ENCODE measurements at places on chromosomes 5 and 9.

DNA sequence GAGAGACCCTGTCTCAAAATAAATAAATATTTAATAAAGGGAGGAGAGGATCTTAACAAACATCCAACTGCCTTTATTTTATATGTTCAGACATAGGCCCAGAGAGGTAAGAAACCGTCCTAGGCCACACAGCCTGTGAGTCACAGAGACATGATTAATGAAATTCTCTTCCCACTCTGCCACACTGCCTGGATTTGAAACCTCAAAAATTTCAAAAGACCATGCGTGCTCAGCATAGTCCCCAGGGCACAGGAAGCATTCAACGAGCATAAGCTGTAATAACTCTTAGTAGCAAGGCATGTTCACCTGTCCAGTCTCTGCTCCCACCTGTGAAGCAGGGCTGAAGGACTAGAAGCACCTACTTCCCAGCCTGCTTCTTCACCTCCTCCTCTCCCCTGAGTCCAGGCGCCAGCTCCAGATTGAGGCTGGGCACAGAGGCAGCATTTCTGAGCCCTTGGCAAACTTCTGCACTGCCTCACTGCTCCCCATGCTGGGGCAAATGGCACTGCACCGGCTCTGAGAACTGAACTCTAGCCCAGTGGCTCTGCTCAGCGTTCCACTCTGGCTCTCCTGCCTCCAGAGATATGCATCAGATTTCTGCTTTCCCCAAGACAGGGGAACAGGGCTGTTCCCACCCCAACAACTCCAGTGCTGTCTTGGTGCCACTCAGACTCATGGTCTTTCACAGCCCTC, 1.1 kb downstream of the FAT2 start:
- DNase-seq = peak; percentile 62

- peak; percentile 48 for DNase-seq
These were observed 69.9 kb upstream of the OR2K2 start for GRCh38 chr9:111399772-111400563.

DNA sequence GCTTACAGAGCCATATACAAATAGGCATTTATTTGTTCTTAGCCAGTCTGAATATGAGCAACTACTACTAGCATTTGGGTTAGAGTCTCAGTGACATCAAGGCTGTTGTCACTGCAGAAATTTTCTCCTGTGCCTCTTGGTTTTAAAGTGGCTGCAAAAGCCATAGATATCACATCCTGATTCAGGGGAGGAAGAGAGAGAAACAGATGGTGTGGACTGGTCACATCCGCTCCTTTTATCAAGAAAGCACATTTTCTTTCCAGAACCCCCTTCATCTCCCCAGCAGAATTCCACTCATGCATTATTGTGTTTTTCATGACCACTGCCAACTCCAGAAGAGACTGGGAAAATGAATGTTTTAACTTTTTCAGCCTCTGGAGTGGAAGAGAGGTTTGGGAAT, 69.8 kb downstream of the PTTG1 start:
- DNase-seq = no peak

- no peak for DNase-seq
These were observed 271.1 kb upstream of the IRX1 start for GRCh38 chr5:3324421-3325101.

- no peak for DNase-seq
These were observed 49.8 kb upstream of the PALM2AKAP2 start for GRCh38 chr9:109730228-109730627.

DNA sequence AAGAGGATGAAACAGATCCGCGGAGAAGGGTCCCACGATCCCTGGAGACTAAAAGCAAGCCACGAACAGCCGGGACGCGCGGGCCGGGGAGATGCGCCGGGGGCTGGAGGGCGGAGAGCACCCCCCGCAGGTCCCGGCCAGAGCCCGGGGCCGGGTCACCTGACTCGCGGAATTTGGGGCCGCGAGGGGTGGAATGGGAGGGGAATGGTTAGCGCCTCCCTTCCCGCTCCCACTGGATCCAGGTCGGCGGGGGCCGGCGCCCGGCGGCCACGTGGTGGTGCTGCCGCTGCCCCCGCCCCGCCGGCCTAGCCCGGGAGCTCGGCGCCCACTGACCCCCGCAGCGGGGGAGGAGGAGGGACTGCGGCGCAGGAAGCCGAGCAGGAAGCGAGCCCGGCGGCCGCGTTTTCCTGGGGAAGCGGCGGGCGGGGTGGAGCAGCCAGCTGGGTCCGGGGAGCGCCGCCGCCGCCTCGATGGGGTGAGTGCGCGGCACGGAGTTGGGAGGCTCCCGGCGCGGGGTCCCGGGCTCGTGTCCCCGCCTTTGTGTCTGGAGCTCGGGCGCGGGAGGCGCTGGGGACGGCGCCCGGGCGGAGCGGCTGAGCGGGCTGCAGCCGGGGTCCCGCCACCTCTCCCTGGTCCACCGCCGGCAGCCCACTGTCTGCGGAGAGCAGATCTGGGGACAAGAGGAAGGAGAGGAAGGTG, at the start of gene RAI14:
Gene RAI14 (plus strand): TSS at position 328 of the 699 bp plus-strand sequence. CDS start 30,592 bp downstream, outside the sequence.
- DNase-seq = peak; percentile 92

GRCh38 chr5:117776977-117777376, 1202.4 kb upstream of the SEMA6A start:
- DNase-seq = no peak

DNA sequence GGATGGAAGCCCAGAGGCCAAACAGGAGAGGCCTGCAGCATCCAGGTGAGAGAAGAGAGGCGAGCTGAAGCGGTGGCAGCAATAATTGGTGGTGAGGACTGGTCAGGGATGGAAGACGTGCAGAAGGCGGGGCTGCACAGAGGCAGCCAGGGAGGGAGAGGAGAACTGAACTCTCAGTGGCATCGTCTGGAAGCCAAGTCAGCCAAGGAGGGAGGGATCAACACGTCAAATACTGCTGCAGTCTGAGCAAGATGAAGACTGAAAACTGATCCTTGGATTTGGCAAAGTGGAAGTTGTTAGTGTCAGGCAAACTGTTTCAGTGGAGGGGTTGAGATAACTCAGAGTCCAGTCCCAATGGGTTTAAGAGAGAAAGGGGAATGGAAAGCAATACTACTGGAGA, 145.4 kb downstream of the CDK5RAP2 start:
- DNase-seq = no peak

GRCh38 chr9:22975951-22976350, 529.3 kb downstream of the DMRTA1 start:
- DNase-seq = no peak

DNA sequence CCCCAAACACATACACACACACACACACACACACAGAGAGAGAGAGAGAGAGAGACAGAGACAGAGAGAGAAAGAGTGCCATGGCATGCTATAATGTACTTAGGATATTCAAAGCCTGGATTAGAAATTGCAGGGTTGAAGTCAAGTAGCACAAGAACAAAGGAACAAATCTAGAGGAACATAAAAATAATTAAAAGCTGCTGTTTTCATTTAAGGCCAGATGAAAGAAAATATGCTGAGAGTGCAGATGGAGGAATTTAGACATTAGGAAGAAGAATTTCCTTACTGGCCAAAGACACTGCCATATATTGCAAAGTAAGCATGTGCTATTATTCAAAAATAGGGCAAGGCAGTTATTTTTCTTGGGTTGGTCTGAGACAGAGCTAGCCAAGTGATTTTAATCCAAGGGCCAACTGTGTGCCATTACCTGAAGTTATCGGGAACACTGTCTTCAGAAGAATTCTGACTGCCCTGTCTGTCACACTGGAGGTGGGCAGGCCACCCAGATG, 31.7 kb downstream of the HSD17B3 start:
- DNase-seq = no peak

- peak; percentile 68 for DNase-seq
These were observed 150.1 kb downstream of the OSTF1 start for GRCh38 chr9:75238311-75238976.

GRCh38 chr5:2783223-2783622, 31.7 kb upstream of the IRX2 start:
- DNase-seq = no peak

GRCh38 chr9:9799287-9799686, 813.5 kb downstream of the PTPRD start:
- no peak for DNase-seq

DNA sequence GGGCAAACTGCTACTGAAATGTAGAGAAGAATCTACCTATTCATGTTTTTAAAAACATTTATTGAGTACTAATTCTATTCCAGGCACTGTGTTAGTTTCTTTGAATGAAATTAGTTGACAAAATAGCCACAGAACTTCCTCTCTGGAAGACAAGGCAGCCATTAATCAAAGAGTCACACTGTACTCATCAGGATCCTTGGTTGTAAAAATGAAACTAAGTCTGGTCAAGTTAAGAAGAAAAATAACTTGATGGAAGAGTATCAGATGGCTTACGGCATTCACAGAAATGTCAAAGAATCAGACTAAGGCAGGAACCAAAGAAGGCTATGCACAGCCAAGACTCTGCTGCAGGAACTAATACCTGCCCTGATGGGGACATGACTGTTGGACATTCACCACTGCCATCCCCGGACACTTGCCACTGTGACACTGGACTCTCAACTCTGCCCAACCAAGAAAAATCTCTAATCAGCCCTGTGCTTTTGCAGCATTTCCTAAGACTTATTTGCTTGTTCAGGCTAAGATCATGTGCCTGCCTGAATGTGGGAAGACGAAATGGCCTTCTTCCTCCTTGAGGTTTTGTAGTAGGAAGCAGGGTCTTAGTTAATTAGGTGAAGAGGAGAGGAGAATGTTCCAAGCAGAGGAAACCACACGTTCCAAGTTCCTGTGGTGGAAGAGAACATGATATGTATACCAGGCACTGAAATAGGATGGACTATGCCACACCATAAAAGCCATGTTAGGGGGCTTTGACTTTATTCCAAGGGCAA, 23.3 kb upstream of the NDUFB6 start:
- no peak for DNase-seq

GRCh38 chr9:83960991-83961390, 19.0 kb downstream of the HNRNPK start:
- no peak for DNase-seq

DNA sequence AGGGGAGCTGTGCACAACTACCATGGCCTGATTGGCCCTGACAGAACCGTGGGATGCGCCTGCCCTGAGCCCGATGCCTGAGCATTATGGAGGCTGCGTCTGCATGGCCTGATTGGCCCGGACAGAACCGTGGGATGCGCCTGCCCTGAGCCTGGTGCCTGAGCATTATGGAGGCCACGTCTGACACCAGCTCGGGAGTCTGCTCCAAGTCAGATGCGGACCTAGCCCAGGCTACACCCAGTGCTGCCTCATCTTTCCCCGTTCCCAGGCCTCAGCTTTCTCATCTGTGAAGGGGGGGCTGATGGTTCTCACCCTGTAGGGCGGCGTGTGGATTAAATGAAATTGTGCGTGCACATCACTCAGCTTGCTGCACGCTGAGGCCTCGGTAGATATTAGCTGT, 7.3 kb downstream of the CEP72 start:
- DNase-seq = no peak

DNA sequence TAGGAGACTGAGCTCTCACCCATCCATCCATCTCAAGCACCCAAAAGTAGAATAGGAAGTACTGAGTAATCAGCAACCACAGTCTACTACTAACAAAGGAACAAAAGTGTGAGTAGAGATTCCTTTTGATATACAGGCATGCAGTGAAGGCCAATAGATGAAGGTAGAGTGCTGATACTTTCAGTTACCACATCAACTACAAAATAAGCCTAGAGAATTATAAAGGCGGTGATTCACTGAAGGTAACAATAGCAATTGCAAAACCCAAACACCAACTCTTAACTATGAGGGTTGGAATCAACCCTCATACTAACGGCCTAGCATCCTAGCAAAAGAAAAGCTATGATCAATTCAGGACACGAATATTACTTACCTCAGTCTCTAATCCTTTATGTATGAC, 992.6 kb downstream of the DNAH5 start:
- DNase-seq = no peak

- DNase-seq = no peak
These were observed 577.3 kb upstream of the TLE4 start for GRCh38 chr9:78994471-78994870.

DNA sequence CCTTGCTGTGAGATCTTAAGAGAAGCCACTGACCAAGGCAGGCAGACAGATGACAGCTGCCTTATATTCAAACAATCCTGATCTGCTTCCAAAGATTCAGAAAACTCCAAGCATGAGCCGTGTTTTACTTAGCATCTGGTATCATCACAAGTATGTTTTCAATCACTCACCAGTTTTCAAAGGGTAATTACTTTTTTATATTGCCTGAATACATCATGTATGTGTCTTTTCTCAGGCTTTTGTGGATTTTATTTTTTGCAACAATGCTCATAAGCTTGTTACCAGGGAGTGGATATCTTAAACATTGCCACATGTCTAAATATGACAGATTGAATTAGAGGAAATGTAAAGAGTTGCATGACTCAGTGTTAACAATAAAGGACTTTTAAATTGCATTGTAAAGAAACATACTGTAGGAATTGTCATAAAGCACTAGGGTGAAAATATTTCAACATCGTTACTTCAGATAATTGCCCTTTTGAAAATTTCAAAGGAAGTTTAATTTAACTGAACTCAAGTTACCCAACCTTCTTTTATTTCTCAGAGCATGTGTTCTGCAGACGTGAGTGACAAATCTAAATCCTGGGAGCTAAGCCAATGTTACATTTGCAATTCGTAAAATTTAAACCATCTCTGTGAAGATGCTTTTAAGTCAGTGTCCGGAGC, 326.1 kb downstream of the PLK2 start:
- DNase-seq = no peak

DNA sequence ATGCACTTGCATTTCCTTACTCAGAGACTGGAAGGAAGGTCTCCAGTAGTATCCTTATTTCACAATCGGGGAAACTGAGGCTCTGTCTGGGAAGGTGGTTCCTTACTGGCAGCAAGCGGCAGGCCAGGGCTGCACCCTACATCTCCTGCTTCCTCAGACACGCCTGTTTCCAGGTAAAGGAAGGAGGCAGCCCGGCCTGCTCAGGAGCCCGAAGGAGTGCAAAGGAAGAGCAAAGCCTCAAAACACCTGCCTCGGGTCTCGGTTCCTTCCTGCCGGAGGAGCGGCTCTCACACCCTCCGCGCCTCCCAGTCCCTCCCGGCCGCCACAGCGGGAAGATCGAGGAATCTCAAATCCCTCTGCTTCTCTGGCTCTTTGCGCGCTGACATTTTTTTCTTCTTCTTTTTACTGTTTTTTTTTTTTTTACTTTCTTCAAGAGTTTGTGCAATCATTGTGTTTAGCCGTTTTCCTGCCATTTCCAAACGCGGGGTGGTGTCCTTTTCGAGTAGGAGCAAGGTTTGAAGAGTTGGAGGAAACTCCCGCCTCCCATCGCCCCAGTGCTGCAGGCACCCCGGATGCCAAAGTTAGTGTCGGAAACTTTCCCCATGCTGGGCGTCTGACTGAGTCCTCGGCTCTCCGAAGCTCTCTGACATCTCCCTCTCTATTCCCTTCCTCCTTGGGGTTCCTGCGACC, 1.0 kb downstream of the GGTA1 start:
- peak; percentile 14 for DNase-seq

DNA sequence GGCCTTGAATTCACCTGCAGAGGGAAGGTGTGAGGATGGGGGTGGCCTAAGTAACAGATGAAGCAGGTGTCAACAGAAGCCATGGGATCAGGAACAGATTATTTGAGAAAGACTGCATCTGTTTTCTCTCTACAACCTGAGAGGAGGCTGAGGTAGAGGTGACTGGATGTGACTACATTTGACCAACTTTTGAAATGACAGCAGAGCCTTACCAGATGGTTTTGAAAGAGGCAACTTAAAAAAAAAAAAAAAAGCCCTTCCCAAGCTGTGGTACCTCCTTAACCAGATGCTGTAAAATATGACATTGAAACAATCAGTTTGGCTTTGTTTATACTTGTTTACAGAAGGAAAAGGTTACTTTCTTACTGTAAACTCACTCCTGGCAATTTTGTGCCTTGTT, 108.6 kb downstream of the TRIO start:
- DNase-seq = no peak

- DNase-seq = peak; percentile 33
These were observed 727 bp upstream of the DNAJA1 start for GRCh38 chr9:33024126-33024965.

- peak; percentile 97 for DNase-seq
These were observed at the start of gene ANKRD18A for GRCh38 chr9:38620483-38621433. Gene ANKRD18A, minus strand, starts transcription at chr9:38620596. Its CDS starts 311 bp downstream, at chr9:38620285.

Data from kidney tubule cell (primary cell).